ENCODE measurements at places on chromosomes 13 and 19.

DNA sequence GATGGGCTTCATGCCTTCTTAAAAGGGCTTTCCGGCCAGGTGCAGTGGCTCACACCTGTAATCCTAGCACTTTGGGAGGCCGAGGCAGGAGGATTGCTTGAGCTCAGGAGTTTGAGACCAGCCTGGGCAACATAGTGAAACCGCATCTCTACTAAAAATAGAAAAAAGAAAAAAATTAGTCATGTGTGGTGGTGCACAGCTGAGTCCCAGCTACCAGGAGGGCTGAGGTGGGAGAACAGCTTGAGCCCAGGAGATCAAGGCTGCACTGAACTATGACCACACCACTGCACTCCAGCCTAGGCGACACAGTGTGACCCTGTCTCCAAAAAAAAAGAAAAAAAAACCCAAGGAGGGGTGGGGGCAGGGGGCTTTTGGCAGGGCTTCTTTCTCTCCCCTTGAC lies 7.2 kb downstream of the CARS2 start:
- no peak for DNase-seq

DNA sequence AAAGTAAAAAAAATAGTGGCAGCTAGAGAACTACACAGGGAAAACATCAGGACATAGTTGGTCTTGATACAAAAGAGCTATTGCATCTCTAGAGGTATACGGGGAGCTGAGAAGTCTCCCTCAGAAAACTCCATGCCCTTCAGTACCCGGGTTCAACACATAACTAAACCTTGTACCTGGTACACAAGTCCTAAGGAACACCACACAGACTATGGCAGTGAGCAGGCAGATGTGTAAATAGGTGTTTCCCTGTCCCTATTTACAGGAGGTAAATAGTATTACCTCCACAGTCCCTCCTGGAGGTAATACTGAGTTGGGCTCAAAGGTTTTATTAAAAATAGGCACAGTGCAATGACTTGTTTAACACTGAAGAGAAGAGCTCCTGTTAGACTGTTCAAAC lies 5.9 kb downstream of the FGF14 start:
- DNase-seq: no peak

DNA sequence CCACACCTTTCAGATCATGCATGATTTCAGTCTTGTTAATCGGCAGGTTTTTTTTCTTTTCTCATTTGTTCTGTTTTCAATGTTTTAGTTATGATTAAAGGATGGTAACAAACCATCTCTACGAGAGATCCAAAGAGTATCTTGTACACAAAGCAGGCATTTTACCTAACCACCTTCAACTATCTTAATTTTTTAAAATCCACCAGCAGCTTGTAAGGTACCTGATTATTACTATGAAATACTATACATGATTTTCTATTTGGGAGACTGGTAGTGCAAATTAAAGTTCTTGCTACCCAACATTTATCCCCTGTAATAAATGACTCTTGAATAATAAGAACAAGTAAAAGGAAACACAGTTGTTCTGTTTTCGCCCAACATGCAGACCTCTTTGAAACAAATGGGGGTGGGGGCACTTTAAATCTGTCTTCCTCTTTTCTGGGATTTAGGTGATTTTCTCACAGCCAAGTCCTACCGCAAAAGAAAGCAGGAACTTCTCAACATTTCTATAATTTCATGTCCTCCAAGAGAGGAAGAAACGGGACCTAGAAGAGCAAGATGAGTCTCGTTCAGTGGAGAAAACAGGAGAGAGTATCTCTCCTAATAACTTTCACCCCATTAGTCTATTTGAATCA lies 3.6 kb downstream of the POU4F1 start:
- no peak for DNase-seq

GRCh38 chr13:46951516-46951915 lies 54.7 kb upstream of the HTR2A start:
- DNase-seq: no peak

DNA sequence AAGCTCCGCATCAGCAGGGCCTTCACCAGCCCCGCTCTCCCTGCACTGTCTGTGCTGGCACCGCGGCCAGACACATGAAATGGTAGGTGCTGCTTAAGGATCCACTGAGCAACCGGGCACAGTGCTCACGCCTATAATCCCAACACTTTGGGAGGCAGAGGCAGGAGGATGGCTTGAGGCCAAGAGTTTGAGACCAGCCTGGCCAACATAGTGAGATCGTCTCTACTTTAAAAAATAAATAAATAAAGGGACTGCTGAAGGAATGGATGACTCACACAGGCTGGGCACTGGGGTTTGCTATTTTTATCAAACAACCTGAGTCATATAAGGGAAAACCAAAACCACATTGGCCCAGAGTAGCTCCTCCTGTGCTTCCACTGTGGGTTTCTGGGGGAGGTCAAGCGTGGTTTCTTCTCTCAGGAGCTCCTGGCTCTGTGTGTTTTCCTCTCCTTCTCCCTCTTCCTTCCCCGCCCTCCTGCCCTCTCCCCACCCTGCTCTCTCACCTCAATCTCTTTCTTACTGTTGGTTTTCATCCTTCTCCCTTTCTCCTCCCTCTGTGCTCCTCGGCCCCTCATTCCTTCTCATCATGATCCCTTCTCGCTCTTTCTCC lies 21.3 kb downstream of the VRK3 start:
- DNase-seq: no peak

DNA sequence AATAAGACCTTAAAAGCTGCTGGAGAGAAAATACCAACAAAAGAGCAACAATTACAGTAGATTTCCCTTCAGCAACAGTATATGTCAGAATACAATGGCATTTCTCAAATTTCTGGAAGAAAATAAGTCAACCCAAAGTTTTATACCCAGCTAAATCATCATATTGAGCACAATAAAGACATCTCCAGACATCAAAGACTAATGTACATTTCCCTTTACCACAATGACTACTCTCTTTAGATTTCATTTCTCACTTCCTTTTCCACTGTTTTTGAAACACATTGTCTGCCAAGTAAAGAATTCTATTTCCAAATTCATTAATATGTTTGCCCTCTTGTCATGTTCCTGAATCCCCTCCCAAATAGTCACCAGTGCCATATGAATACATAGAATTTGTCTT lies 111.4 kb downstream of the POU4F1 start:
- no peak for DNase-seq

DNA sequence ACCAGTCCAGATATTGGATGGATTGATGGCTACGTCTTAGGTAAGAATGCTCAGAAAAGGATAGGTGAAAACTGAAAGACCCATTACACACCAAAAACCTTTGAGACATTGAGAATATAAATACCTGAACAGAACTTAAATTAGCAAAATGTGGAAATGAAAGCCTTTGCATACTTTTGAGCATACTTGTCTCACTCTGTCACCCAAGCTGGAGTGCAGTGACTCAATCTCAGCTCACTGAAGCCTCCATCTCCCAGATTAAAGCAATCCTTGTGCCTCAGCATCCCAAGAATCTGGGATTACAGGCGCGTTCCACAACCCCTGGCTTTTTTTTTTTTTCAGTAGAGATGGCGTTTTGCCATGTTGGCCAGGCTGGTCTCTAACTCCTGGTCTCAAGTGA lies 695.3 kb downstream of the DACH1 start:
- no peak for DNase-seq

- DNase-seq: no peak
Observed at GRCh38 chr19:30017172-30017571, 75.1 kb downstream of the URI1 start.

DNA sequence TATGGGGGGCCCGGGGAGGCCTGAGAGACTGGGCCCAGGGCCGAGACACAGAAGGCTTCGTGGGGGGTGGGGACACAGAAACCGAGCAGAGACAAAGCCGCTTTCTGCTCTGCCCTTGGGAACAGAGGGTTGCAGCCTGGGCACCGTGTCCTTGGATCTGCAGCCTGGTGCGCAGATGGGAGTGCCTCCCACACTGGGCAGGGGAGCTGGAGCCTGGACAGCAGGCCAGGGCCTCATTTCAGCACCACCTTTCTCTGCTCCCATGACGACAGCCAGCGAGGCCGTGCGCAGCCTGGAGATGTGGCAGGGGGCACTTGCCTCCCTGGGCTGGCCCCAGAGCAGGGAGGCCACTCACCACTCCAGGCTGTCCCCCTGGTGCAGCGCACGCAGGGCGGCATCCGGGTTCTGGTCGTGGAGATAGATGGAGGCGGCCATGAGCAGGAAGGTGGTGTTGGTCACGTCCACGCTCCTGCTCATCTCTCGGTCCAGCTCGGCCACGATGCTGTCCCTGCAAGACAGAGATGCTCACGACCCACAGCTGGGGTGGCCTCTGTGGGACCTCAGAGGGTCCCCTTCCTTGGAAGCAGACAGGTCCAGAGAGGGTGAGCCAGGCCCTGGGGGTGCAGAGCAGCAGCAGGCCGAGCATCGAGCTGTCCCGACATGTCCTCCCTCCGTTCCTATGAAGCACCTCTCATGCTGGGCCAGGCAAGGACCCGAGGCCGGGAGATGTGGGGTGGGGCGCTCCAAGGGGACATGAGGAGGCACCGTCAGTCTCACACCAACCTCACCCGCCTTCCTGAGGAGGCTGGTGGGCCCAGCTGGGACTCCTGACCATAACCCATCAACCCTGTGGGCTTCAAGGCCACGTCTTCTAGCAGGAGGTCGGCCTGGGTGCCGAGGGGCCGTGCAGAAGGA lies 10.9 kb upstream of the CERS1 start:
- DNase-seq: no peak

GRCh38 chr13:51608857-51609406 lies 24.7 kb downstream of the WDFY2 start:
- no peak for DNase-seq

DNA sequence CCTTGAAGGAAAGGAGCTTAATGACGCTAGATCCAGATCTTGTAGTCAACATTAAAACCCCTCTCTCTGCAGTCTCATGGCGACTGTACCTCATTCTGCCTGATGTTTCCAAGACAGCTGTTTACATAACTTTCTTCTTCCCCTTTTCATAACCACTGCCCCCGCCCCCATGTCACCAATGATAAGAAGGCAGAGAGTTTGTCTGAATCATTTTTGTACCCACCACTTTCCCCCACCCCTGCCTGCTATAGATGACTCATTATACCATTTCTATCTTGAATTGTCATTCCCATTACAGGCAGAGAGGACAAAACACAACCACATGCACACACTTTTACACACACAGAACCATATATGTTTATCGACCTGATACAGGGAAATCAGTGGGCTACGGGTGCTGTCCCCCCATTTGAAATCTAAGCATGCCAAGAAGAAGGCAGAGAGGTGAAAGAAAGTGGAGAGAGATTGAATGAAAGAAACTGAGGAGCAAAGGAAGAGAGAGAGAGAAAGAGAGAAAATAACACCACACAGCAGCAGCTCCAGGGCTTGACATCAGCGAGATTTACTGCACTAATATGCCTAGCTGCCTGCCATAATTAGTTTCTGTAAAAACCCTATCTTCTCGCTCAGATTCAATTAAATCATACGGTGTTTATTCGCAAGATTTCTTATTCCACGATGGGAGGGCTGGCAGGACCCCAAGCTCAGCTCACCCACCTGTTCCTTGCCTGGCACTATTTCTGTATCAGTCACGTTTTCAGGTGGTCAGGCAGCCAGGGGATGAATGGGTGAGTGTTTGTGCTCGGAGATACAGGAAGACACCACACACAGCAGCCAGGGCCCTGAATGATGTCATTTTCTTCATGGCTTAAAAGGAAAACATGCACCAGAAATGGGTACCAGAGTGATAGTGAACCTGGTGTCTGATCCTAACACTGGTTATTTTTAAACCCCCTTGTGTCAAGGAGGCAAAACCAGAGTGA lies 114.3 kb upstream of the SERP2 start:
- DNase-seq: no peak

DNA sequence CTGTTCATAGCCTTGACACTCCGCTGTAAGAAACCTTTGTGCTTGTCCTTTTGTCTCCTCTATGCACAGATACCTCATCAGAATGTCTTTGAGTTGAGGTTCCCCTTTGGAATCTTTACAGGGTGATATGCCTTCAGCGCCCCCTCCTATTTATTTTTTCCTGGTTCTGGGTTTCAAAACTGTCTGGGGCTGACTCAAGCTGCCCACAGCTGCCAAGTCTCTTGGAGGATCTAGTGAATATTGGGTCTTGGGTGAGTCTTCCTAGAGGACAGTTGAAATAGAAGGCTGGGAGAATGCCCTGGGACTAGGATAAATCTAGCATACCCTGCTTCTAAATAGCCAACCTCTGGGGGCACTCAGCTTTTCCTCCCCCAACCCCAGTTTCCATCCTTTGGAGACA lies 930 bp downstream of the ZNF136 start:
- DNase-seq: no peak

- no peak for DNase-seq
Observed at GRCh38 chr13:19181621-19182485, at the start of gene TUBA3C. TUBA3C (minus strand) TSS chr13:19181824; CDS start chr13:19181747, 77 bp downstream.

DNA sequence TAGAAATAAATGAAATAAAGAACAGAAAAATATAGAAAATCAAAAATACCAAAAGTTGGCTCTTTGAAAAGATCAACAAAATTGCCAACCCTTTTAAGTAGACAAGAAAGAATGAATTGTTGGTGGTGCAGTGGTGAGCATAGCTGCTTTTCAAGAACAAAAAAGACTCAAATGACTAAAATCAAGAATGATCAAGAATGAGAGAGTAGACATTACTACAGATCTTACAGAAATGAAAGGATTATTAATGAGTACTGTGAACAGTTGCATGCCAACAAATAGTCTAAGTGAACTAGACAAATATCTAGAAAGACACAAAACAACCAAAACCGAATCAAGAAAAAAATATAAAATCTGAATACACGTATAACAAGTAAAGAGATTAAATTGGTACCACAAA lies 53.9 kb downstream of the FNDC3A start:
- DNase-seq: no peak

- DNase-seq: no peak
Observed at GRCh38 chr13:55705971-55706370, 1434.7 kb upstream of the PRR20A start.

DNA sequence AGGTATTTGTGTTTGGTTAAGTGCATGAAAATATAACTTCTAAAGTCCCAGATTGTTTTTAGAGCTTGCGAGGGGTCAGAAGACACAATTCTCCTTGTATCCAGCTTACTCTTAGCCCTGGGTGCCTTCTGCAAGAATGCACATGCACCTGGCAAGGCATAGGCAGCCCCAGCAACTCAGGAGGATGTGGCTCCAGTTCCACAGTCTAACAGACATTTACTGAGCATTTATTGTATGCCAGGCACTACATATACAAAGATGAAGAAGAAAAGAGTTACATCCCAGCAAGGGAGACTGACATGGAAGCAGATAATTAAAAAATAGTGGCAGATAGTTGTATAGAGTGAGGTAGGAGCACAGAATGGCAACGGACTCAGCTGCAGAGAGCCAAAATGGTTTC lies 101.1 kb upstream of the FRY start:
- DNase-seq: no peak

DNA sequence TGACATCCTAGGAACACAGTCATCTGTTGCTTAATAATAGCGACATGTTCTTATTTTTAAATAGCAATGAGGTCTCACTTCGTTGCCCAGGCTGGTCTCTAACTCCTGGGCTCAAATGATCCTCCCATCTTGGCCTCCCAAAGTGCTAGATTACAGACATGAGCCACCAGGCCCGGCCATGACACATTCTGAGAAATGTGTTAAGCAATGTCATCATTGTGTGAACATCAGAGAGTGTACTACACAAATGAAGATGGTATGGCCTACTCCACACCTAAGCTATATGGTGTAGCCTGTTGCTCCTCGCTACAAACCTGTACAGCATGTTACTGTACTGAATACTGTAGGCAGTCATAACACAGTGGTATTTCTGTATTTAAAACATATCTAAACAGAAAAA lies 24.6 kb upstream of the GARRE1 start:
- DNase-seq: no peak

All from cortex of kidney (tissue), 1 donor.